Endothelial cell (in vitro differentiated cells): ENCODE measurements at places on chromosomes 12 and 14.

DNA sequence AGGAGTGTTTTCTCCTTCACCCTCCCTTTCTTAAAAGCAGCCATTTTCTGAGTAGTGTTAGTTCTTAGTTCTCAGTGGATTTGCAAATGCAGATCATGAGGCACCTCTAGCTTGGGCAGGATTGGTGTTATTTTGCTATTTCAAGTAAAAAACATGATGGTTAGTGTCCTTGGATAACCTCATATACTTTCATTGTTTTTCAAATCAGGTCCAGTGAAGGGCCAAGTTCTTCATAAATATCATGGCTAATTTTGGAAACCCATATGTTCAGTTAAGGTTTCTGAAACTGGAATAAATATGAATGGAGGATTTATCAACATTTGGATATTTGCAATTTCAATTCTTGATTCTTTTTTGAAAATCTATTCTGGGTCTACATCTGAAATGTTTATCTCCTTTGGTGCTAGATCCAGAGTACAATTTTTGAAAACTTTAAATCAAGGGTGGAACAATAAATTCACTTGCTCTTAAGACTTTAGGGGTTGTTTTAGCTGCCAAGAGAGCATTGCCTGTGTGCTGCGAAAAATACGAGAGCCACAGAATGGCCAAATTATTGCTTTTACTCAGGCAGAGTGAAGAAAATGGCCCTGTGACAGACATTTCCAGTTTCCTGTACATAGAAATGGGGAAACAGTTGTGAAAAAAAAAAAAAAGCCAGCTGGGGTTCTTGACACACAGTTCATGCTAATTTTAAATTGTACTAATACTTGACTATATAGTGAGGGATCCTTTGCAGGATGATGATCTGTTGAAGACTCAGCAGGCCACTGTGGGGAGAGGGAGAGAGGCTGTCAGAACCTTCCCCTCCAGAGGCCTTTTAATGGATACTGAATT lies 104.6 kb downstream of the BICD1 start:
- no peak for DNase-seq

- no peak for DNase-seq
Observed at GRCh38 chr12:40207551-40207950, 17.2 kb upstream of the LRRK2 start.

GRCh38 chr14:61562321-61563161 lies 132.8 kb upstream of the HIF1A start:
- no peak for DNase-seq

- DNase-seq = no peak
Observed at GRCh38 chr14:75636100-75636692, 24.5 kb downstream of the ERG28 start.

- no peak for DNase-seq
Observed at GRCh38 chr12:127628645-127629044, 638.3 kb upstream of the TMEM132C start.

- no peak for DNase-seq
Observed at GRCh38 chr12:26153421-26154154, 28.8 kb upstream of the BHLHE41 start.

DNA sequence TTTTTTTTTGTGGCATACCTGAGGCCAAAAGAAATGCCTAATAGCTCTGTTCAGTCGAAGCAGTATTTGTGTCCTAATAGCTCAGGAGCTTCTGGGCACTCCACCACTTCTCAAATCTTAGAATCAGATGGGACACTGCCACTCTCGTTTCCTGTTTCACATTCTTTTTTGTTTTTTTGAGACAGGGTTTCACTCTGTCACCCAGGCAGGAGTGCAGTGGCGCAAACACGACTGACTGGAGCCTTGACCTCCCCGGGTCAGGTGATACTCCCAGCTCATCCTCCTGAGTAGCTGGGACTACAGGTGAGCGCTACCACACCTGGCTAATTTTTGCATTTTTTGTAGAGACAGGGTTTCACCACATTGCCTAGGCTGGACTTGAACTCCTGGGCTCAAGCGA lies 52.7 kb downstream of the SPPL3 start:
- DNase-seq = no peak

- DNase-seq = no peak
Observed at GRCh38 chr14:100762089-100762515, 35.4 kb downstream of the DLK1 start.

DNA sequence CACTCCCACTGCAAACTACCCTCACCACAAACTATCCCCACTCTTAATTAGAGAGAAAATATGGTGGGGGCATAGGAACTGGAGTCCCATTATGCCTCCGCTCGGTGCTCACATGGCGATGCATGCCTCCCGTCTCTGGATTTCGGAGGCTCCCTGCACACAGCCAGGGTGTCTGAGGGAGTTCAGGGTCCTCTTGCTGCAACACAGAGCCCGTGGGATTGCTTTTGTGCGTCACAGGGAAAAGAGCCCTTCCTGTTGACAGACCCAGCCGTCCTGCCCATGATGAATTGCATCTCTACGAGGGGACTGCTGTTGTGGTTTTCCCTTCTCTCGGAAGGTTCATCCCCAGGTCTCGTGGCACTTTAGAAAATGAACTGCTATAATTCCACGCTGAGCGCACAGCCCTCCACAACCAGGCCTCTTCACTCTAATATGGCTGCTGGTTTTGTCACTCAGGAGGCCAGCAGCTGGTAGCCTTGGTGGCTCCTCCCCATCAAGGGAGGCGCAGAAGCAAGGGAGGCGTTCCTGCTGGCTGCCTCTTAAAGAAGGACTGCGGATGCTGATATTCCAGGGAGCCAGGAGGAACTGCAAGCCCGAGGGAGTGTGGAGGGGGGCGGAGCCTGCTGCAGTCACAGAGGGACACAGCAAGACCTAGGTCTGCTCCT lies 158.0 kb downstream of the KCNA5 start:
- DNase-seq = peak; percentile 15

- no peak for DNase-seq
Observed at GRCh38 chr12:106774808-106775524, 484 bp downstream of the RIC8B start.

DNA sequence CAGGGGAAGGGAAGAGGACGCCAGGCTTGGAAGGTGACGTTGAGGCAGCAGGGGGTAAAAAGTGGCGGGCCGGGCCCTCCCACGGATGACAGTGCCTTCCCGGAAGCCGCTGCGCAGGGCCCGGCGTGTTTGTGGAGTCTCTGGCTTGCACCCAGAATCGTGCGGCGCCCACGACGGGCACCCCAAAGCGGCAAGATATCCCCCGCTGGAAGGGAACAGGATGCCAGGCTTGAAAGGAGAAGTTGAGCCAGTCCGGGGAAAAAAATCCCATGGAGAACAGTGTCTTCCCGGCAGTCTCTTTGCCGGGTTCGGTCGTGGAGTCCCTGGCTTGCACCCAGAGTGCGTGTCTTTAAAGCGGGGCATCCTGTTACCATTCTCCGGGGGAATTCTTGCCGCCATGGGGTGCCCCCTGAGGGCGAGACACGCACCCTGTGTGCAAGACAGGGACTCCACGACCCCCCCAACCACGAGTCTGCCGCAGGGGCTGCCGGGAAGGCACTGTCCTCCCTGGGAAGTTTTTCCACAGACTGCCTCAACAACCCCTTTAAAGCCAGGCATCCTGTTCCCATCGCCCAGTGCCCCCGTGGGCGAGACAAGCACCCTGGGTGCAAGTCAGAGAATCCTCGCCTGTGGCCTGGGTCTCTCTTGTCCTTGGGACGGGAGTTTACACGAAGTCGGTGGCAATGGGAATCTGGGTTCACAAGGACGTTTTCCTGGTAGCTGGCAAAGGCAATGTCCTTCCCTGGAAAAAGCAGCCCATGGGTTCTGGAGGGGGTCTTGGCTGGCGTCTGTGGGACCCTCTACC lies 156.1 kb upstream of the ALG10B start:
- DNase-seq = no peak

DNA sequence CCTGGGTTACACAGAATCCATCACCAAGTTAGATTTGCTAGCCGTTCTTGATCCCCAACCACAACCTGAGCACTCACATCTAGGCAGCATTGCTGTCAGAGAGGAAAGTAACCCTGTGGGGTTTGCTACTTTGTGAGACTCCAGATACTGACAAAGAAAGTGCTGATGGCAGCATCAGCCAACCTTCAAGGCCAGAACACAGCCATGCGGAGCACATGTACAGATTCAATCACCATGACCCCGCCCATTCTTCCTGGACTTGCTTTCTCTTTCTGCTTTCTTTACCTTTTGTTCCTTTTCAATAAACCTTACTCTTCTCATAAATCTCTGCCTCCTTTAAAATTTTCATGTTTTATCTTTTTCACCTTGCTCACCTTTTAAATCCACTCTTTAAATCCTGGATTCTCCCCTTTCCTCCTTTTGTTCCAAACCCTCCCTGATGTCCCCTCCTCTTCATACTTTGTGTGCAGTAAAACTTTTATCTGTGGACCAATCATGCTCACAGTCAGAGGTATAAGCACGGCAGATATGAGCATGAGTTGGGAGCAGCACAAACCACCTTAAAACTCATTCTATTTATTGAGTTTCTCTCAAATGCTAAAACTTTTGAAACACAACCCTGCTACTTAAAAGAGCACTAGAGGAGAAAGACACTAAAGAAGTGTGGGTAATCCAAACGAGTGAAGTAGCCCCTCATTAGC lies 21.9 kb upstream of the CERS5 start:
- no peak for DNase-seq

DNA sequence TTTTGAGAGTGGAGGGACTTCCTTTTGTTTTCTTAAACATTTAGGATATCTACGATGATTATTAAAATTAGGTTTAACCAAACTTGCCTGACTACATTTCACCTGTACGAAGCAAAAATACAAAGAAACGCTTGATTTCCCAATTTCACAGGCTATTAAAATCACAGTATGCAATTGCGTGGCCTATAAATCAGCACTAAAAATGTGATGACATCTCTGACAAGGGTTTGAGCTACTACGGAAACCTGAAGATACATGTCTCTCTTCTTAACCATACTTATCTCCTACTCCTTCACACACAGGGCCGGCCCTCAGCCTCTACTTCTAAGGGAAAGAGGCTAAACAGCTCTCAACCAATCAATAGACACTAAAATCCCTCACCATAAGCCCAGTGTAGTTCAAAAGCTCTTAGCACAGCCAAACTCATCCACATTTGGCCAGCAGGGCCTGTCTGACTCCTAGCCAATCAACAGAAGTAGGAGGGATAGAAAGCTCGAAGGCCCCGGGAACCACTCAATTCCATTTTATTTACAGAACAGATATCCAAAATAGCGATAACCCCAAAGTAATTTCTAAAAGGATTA lies 137.3 kb downstream of the FOXN3 start:
- DNase-seq = no peak

DNA sequence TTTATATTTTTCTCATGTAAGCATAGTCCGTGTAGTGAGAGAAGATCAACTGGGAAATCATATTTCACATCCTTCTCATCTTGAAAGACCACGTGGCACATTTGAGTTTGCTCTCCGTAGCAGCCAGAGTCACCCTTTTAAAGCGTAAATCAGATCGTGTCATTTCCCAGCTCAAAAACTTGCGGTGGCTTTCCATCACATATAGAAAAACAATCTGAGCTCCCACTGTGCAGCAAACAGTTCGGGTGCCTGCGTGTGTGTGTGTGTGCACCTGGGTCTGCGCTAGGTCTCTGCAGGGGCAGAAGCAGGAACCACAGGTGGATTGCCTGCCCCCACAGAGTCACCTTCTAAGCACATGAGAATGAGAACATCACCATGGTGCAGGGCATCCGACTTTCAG lies 338.2 kb downstream of the TRHDE start:
- no peak for DNase-seq

GRCh38 chr12:31962076-31962475 lies 2.9 kb downstream of the RESF1 start:
- DNase-seq = no peak

DNA sequence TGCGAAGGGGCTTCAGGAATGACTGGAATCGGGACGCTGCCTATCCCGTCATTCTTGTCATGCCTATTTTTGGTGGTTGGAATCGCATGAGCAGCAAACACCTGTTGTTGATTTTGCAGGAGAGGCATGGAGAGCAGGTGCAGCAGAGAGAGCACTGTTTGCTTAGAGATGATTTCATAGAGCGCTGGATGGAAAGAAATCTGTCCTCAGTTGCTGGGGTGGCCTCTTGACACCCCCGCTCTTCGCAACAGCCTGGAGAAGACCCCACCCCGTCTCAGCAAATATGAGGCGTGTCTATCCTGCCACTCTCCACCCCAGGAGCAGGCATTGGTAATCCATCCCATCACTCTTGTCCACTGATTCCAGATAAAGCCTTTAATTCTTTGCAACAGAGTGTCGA lies 19.3 kb upstream of the NCOR2 start:
- no peak for DNase-seq

- DNase-seq = no peak
Observed at GRCh38 chr14:35551081-35551480, 17.1 kb downstream of the INSM2 start.

DNA sequence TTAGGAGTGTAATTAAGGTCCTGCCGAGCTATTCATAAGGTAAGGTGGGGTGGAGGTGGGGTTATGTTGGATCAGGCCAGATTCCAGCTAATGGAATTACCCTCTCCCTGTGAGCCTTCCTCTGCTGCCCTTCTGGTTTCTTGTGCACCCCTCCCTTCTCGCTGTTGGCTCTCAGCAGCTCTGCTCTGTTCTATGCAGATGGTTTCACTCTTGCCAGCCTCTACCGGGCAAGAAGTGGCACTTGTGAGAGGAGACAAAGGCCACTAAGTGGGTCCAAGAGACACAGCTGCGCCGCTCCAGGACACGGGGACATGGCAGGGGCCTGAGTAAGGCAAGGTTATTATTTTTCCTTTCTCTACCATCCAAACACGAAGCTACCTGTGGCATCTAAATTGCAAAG lies 334.4 kb downstream of the EMP1 start:
- DNase-seq = no peak

DNA sequence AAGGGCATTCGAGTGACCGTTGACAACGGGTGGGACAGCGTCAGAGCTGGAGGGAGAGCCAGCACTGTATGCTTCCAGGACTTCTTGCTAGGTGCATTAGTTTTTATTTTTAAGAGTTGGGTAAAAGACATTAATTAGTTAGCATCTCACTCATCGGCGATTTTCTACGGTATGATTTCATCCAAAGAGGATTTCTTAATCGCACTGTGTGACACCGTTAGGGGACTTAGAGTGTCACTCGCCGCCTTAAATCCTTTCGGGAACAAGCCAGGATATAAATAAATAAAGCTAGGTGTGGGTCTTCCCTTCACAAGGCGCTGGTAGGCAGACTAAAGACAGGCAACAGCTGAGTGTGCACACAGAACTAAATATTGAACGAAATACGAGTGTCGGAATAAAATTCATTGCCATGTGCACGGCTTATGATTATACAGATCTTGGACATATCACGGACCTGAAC lies 869 bp upstream of the NOVA1 start:
- no peak for DNase-seq

DNA sequence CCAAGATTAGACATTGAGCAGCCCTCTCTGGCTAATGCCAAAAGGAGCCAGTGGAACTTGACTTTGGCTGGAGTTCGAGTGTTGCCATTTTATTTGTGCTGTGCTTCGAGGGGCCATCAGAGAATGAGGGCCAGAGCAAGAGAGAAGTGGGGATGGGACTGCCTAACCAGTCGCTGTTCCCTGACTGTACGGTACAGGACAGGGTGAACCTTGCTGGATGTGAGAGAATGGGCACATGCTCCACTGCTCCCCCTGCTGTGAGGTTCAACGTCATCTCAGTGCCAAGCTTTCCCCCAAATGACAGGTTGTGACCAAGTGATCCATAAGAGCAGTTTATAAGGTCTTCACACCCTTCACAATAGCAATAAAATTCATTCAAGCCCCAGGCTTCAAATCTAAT lies 55.1 kb upstream of the BCL11B start:
- no peak for DNase-seq

- no peak for DNase-seq
Observed at GRCh38 chr12:122825773-122826724, 9.2 kb upstream of the HIP1R start.
